ENCODE measurements at places on chromosomes 11 and 22. TPM values are rescaled to one million over a fixed set of nuclear protein-coding genes. Genes with fewer than 3 reads are reported as not detected.

- no peak for DNase-seq
Observed at GRCh38 chr22:39349506-39349966, 255 bp upstream of the SYNGR1 start.

- DNase-seq, result no peak
Observed at GRCh38 chr11:108237058-108237481, 14.2 kb downstream of the ATM start.

DNA sequence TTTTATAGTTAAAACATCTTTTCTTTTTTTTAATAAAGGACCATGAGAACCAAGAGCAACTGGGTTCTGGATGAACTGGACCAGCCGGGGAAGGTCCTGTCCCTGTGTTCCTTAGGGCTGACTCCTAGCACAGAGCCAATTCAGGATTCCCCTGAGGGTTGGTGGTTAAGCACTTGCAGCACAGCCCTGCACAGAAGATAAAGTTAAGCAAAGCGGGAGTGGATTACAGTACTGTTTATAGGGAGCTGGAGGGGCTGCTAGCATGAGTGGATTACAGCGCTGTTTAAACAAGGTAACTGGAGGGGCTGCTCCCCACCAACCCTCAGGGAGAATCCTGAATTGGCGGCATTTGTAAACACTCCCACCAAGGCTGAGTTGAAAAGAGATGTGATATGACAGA is 90.6 kb downstream of the CELSR1 start:
- DNase-seq, result no peak

- no peak for DNase-seq
Observed at GRCh38 chr22:32545801-32546200, 71.2 kb downstream of the FBXO7 start.

DNA sequence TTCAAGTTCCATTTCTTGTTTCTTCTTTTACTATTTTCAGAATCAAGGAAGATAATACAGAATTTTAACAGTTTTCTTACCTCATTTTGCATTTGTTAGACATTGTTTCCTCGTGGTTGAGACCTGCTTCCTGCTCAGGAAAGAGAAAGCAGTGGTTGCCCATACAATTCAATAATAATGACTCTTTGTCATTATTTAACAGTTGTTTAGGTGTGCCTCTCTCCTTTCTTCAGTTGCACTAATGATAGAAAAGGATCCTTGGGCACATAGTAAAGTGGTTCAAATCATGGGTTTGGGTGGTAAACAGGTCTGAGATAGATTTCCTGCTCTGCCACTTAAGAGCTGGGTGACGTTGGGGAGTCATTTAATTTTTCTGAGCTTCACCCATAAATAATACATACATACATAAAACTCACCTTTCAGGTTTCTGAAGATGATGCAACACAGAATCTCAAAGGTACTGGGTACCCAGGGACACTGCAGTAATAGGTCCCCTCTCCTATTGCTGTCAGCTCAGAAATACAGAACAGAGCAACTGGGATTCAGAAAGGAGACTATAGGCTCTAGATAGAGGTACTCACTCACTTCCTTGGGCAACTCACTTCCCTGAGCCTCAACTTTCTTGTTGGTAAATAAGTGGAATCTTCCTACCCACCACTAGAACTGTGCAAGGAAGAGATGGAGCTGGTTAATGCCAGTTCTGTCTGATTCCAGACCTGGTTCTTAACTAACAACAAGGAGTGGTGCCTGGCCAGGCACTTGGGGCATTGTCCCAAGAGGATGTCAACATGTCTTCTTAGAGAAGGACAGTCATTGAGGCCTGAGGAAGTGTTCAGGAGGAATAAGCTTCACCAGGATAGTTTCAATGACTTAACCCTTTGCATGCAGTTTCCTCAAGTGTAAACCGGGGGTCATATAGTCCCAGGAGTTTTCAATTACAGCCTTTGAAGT is 34.9 kb downstream of the CD44 start:
- DNase-seq, result no peak

The LINC01488 gene
- not detected for total RNA-seq

The C11orf91 gene
- 0.54 TPM for total RNA-seq
